GM04504 (cell line): ENCODE measurements at places on chromosomes 1 and 21.

DNA sequence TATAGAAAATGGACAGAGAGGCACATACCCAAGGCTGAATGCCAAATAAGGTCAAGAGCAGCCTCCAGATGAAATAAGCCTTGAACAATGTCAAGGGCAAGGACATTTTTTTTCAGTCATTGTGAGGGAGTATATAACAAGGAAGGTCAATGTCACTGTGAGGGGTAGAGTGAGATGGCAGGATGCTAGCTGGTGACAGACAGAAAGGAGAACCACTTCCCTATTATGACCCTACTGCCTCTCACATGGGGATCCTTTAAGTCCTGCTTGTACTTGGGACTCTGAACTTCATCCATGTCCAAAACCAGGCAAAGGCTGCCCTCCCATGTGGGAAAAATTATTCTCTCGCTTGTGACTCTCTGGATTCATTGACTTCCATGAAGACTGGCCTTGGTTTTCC lies 119.5 kb upstream of the COA6 start:
- DNase-seq, result no peak

DNA sequence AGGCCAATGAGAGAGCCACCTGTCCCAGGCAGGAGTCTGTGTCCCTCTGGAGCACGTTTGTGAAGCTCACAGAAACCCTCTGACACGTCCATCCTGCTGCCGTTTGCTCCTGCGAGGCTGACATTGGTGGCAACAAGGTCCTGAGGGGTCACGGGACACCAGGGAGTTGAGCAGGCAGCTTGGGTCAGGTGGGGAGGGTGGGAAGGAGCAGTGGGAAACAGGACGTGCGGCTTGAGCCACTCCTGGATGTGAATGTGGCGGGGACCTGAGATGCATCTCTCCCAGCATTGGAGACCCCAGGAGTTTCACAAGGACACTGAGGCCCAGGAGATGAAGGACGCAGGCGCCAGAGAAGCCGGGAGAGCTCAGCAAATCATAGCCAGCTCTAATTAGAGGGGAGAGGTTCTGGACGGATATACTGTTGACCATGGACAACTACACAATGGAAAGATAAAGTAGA lies 149.0 kb downstream of the PEX14 start:
- DNase-seq, result no peak

DNA sequence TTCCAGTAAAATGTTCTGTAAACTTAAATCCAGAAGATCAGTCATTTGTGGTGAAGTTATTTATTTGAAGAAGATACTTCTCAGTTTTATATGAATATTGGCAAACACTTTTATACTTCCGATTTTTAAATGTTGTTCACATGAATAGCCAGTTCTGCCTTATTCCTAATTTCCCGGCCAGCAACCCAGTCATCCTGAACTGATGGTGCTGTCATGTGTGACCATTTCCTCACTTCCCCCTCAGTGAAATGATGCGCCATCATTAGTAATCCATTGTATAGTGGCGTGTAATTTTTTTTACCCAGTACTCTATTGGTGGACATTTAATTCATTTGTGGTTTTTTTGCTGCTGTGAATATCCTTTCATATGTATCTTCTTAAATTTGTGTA lies 16.4 kb downstream of the GPSM2 start:
- DNase-seq, result no peak

DNA sequence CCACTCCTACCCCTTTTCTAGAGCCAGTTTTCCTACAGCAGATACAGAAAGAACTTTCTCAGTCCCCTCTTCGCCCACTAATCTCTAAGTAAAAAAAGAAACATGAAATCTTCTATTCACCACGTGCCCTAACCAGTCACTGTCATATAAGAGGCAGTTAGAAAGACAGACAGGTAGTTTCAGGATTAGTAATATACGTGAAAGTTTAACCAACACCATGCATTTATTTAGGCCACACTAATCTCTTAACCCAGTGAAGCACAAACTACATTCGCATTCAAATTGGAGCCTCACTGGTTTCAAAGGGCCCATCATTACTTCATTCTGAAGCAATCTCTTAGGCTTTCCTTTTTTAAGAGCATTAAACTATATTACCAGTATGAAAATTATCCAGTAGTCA lies 10.1 kb downstream of the GPATCH2 start:
- DNase-seq, result no peak

- DNase-seq, result no peak
Observed at GRCh38 chr1:38270849-38271633, 224.4 kb upstream of the POU3F1 start.

DNA sequence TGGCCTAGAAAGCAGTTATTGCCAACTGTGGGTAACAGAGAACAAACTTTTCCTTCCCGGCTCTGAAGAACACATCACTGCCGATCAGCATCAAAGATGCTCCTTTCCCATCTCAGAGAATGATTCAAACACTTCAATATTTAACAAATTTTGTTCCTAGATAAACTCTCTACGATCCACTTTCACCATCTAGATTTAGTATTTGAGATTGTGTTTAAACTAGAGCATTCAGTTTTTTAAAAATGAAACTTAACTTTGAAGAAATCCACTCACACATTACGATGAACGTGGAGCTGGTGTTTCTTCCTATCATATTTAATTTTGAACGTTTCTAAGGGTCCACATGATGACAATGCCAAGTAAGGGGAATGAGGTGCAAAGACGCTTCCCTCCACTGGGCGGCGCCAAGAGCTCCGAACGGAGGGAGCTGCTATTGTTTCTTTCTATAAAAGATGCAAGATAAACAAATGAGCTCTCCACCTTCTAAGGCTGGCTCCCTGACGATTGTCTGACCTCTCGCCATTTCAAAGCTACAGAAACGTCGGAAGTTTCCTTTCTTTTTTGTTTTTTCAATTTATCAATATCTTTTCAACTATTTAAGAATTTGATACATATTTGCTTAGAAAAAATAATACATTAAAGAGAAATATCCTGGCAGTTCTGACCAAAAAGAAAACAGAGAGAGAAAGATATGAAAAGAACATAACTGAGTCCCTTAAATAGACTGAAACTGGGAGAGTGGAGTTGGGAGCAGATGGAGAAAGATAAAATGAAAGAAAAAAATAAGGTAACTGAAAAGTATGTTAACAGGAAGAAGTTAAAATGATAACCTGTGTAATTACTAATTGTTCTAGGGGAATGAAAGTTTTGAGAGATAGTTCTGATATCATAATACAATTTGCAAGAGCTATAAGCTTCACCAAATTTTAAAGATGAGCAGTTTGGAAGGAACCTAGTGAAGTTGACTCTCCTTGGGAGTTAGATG lies 4.4 kb upstream of the BARHL2 start:
- DNase-seq, result peak; percentile 12

- DNase-seq, result peak; percentile 79
Observed at GRCh38 chr1:222634180-222635013, 16.5 kb downstream of the MIA3 start.

DNA sequence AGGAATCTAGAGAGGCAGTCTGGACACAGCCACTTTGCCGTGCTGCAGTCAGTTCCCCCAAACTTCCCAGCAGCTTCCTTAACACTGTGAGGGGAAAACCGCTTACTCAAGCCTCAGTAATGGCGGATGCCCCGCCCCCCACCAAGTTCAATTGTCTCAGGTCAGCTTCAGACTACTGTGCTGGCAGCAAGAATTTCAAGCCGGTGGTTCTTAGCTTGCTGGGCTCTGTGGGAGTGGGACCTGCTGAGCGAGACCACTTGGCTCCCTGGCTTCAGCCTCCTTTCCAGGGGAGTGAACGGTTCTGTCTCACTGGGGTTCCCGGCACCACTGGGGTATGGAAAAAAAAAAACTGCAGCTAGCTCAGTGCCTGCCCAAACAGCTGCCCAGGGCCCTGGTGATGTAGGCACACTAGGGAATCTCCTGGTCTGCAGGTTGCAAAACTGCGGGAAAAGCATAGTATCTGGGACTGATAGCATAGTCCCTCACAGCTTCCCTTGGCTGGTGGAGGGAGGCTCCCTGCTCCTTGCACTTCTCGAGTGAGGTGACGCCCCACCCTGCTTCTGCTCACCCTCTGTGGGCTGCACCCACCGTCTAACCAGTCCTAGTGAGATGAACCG lies 23.7 kb upstream of the HFM1 start:
- no peak for DNase-seq

DNA sequence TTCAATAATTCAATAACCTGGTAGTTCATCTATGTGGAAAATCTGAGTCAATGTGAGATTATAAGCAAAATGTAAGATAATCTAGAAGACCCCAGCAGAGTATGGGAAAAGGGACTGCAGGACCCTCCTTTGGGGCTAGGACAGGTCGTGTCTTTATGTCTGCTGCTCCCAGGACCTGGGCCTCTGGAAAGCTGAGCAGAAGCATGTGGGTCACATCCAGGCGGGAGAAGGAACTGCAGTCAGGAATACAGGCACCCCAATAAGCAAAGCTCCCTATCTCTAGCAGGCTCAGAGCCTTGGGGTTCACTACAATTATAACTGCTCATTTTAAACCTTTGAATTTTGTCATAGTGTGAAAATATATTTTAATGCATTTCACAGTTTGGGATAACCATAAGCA lies 73.9 kb upstream of the MCOLN3 start:
- no peak for DNase-seq

GRCh38 chr1:217268058-217268457 lies 362.8 kb downstream of the GPATCH2 start:
- no peak for DNase-seq

- DNase-seq, result no peak
Observed at GRCh38 chr1:89754518-89754917, 66.3 kb upstream of the LRRC8D start.

GRCh38 chr1:15341634-15342407 lies 67.9 kb upstream of the EFHD2 start:
- no peak for DNase-seq

DNA sequence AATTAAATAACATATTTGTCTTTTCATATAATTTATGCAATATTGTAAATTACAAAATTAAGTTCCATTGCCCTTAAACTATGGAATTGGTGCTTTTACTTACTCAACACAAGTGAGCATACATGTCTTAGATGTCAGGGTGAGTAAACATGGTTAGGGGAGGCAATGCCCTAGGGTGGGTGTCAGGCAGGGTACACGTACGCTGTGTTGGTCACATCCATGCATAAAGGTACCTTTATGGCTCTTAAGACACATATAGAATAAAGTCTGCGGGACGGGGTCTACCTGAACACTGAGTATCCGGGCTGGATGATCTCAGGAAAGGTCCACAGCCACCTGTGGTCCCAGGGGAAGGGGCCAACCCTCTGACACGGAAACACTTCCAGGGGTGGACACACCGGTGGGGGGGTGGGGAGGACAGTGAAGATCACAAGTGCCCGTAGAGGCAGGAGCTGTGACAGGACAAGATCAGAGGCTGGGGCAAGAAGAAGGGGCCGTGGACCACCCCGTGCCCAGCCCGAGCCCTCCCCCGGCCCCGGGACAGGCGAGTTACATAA lies 720 bp downstream of the LIN9 start:
- no peak for DNase-seq

GRCh38 chr1:167512046-167512654 lies 6.2 kb downstream of the CD247 start:
- DNase-seq, result no peak

DNA sequence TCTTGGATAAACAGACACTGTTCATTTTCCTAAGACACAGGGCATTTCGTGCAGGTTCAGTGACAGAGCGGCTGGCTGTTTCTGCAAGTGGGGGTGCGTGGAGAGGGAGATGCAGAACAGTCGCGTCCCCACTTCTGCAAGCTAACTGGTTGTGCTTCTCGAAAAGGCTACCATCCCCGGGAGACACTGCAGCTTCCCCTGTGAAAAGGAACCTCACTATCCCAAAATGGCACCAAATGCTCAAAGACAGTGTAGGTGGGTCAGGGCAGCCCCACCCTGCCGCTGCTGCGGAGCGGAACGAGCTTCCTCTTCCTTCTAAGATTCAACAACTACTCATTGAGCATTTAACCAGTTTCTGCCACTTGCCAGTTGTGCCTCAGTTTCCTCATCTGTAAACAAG lies 19.2 kb upstream of the BACE2 start:
- no peak for DNase-seq

GRCh38 chr1:42282024-42282579 lies 52.9 kb downstream of the FOXJ3 start:
- DNase-seq, result peak; percentile 80

GRCh38 chr1:227434808-227435444 lies 116.6 kb upstream of the CDC42BPA start:
- no peak for DNase-seq

GRCh38 chr1:9028921-9029705 lies 2.9 kb upstream of the SLC2A7 start:
- peak; percentile 27 for DNase-seq

DNA sequence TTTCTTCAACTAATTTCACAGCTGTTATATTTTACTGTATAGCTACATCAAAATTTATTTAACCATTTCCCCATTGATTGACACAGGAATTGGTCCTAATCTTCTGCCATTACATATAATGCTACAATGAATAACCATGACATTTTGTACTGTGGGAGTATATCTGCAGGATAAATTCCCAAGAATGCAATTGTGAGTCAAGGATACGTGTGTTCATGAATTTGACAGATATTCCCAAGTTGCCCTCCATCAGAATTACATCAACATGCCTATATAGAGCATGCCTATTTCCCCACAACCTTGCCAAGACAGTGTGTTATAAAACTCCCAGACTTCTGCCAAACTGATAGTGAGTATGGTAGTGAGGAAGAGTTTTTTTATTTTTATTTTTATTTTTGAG lies 2.7 kb upstream of the TIE1 start:
- DNase-seq, result no peak

GRCh38 chr1:25183126-25183980 lies 48.9 kb downstream of the SYF2 start:
- no peak for DNase-seq

DNA sequence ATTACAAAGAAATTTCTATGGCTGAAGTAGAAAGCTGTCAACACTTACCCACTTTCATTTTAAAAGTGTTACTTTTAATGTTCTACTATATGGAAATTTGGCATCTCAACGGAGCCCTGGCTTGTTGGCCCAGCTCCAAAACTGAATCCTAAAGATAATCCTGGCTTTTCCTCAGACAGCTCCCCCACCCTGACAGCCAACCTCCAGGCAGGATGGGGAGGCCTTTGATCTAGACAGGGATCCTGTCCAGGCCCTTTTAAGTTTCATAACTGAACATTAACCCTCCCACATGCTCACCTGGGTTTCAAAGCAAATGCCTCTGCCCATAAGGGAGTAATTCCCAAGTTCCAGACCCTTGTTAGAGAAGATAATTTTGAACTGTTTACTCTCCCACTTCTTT lies 99.3 kb upstream of the RALGPS2 start:
- DNase-seq, result no peak

DNA sequence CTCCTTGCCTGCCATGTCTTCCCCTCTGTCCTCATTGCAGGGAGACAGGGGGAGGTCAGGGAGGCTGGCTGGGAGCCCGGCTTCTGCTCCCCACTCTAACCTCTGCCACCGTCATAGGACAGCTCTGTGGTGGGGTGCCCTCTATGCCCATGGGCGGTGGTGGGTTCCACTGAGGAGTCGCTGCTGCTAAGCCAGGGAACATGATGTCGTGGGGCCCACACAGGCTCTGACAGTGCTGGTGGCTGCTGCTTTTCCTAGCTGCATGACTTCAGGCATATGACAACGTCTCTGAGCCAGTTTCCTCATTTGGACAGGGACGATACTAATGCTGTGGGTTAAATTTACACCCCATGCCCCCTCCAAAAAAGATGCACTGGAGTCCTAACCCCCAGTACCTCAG lies 14.7 kb downstream of the KCNA10 start:
- DNase-seq, result no peak

GRCh38 chr1:72827278-72827677 lies 544.9 kb upstream of the NEGR1 start:
- no peak for DNase-seq
